ENCODE measurements at places on chromosomes 5 and 9. TPM values are rescaled to one million over a fixed set of nuclear protein-coding genes. Genes with fewer than 3 reads are reported as not detected.

The GNA14 gene
- under 0.01 TPM for total RNA-seq

The RAD23B gene
- 126 TPM for total RNA-seq

The REEP2 gene
- 12.4 TPM for total RNA-seq

The CAVIN4 gene
- total RNA-seq: 4.2 TPM

The ADRA1B gene
- 0.56 TPM for total RNA-seq

The NR5A1 gene
- not detected for total RNA-seq

The KIF27 gene
- 1.6 TPM for total RNA-seq

The FOXD4 gene
- total RNA-seq: not detected

The DOLPP1 gene
- 6.7 TPM for total RNA-seq

The FAF2 gene
- total RNA-seq: 50.3 TPM

The SEMA6A gene
- total RNA-seq: 0.36 TPM

The PCDHA2 gene
- total RNA-seq: not detected

The GARNL3 gene
- total RNA-seq: 5.0 TPM

DNA sequence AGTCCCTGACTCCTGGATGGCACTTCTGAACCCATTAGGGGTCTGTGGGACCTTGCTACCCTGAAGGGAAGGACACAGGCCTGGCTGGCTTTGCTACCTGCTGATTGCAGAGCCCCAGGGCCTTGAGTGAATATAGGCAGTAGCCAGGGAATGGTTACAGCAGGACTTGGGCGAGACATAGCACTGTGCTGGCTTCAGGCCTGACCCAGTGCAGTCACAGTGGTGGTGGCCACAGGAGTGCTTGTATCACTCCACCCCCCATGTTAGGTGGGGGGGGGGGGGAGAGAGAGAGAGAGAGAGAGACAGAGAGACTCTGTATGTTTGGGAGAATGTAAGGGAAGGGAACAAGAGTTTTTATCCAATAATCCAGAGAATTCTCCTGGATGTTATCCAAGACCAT, 439.3 kb upstream of the ZNF608 start:
- no peak for DNase-seq

DNA sequence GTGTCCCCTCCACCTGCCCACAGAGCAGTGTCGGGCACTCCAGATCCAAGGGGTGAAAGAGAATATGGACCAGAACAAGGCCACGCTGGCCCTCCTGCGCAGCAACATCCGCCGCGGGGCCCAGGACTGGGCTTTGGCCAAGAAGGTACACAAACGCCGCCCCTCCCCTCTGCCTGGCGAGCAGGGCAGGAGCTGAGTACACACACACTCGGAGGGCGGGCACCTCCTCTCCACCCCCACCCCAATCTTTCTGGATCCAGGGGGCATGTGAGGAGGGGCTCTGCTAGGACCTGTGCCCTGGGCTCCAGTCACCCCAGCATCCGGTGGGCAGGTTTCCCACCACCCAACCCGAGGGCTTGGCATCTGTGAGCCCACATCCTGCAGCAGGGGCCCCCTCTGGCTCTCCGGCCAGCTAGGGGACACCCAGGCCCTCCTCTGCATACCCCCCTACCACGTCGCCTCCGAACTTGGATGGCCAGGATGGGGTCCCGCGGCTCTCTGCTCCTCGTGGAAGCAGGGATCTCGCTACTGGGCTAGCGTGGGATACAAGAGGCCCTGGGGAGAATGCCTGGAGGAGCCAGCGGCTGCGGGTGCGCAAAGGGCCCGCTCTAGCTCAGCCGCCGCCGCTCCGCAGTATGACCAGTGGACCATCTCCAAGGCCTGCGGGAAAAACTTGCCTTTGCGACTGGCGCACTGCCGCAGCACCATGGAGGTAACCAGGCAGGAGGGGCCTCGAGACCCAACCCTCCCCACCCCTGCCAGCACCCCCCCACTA, 3.1 kb downstream of the CCDC183 start:
- DNase-seq: no peak

- no peak for DNase-seq
These were observed 165.8 kb upstream of the STK32A start for GRCh38 chr5:147068998-147069397.

DNA sequence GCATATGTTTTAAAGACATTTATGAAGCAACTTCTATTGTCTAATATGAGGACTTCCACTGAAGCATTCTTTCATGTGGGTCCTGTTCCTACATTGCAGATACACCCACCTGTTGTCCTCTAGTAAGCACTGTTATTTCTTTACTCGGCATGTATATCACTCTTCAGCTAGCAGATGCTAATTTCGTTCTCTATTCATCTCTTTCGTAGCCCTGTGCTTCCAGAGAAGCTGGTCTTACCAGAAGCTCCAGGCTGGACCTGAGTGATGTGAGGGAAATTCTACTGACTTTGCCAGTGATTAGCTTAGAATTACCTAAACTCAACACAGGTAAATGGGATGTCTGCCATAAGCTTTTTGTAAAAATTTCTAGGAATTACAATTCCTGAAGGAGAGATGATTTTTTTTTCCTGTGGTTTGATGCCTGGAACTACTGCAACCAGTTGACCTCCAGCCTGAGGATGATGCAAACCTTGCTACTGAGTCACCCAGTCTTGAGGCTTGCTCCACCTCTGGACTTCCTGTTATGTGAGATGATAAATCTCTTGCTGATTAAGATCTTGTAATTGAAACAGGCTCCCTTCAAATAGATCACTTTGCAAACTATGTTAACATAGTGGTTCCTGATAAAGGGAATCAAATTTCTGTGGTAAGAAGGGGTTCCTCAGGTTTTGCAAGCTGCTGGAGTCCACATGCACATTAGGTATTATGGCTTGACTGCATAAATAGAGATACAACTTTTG, 52.2 kb upstream of the SPINK5 start:
- peak; percentile 9 for DNase-seq

DNA sequence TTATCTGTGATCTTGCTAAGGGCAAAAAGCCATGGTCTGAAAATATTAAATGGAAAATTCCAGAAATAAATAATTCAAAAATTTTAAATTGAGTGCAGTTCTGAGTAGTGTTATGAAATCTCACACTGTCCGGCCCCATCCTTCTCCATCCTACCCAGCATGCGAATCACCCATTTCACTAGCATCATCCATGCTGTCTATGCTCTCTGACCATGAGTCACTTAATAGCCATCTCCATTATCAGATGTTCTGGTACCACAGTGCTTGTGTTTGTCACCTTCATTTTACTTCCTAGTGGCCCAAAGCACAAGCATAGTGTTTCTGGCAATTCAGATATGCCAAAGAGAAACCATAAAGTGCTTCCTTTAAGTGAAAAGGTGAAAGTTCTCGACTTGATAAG, 63.3 kb upstream of the SMC5 start:
- DNase-seq: peak; percentile 62

- DNase-seq: peak; percentile 58
These were observed 12.9 kb downstream of the TCF7 start for GRCh38 chr5:134127376-134127861.

GRCh38 chr5:160434022-160434531, 12.4 kb downstream of the PTTG1 start:
- no peak for DNase-seq

- no peak for DNase-seq
These were observed 93.0 kb downstream of the PCSK5 start for GRCh38 chr9:75983319-75984045.

DNA sequence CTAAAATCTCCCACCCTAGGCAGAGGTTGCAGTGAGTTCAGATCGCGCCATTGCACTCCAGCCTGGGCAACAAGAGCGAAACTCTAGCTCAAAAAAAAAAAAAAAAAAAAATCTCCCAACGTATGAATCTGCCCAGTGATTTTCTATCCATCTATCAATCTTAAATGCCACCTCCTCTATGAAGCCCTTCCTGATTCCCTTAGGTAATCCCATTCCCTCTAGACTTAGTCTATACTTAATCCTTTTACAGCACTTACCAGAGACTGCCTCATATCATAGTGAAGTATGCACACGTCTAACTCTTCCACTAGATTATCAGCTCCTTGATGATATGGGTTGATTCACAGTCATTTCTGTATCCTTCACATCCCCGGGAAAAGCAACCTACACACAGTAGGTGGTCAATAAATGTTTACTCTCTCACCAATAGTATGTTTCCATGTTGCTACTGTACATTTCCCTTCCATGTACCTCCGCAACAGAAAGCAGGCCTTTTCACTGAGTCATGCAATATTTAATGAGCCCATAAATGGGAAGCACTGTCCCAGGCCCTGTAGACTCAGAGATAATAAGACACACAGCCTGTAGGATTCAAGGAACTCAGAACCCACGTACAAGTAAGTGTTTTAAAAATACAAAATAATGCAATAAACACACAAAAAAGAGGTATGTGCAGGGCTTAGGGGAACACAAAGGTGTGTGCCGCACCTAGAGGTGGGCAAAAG, 1.2 kb downstream of the DROSHA start:
- no peak for DNase-seq

- DNase-seq: peak; percentile 69
These were observed 122.7 kb upstream of the LMX1B start for GRCh38 chr9:126490871-126491567.

DNA sequence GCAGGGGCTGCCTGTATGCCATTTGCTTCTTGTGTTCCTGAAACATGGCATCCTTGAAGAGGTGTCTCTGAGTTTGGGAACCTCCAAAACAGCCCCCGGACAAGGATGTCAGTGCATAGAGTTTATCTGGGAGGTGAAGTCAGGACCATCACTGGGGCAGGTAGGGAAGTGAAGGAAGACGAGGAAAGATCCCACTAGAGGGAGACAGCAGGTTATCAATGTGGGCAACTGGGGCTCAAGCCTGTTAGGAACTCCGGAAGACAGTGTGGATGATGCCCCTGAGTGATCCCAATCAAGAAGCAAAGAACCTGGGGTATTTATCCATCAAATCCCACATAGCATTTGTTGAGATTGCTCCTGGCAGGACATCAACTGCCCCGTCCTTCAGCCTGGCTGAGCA, 233.1 kb downstream of the AGTPBP1 start:
- no peak for DNase-seq

- DNase-seq: peak; percentile 68
These were observed 48.0 kb downstream of the IPO11 start for GRCh38 chr5:62460578-62460983.

GRCh38 chr5:111132731-111133435, 40.7 kb downstream of the WDR36 start:
- no peak for DNase-seq

DNA sequence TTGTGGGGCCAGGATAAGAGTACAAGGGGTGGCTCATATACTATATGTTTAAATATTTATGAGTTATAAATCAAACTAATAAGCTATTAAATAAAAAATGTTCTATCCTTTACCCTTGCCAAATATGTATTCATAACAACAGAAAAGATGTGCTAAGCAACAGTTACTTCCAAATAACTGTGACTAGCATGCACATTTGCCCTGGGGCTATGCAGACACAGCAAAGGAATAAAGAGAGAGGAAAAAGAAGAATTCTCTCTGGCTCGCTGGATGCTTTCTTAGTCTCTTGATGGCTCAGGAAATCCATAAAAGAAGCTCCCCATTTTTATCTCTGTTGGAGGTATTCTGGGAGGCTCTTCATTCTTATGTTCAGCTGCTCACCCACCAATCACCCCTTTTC, 182.4 kb upstream of the ATP10B start:
- no peak for DNase-seq

- no peak for DNase-seq
These were observed 304.7 kb upstream of the CLINT1 start for GRCh38 chr5:158163451-158164295.

DNA sequence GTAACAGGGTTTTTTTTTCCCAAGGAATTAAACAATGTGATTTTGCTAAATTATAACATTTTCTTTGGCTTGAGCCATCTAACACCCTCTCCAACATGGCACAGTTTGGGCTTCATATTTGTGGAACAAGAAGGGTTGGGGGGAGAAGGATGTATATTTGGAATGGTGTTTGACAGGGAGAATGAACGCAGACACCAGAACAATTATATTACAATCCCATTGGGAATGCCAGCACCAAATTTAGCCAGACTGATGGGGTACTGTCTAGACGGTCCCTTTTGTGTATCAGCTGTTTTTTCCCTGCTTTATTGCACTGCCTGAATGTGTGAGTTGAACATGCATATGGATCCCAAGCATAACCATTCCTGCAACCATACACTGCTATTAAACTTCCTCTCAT, 130.9 kb upstream of the TMEM161B start:
- DNase-seq: no peak

DNA sequence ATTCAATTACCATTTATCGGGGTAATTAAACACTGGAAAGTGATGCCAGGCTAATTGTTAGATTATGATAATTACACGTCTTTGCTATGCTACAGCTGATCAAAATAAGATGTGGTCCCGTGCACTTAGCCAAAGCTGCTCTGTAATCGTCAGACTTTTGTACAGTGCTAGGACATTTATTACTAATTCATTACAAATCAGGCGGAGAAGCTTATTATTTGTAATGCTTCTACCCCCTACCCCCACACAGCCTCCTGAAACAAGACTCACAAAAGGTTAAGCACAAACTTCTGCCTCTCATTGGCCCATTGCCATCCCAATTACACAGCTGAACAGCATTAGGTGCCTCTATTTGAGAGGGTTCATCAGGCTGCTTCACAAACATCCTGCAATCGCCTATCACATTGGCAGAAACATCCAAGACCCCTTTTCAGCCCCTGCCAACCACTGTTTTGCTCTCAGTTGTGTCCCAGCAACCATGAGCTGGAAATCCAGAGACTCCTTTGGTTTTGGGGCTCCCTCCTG, 232.7 kb downstream of the EFNA5 start:
- no peak for DNase-seq

DNA sequence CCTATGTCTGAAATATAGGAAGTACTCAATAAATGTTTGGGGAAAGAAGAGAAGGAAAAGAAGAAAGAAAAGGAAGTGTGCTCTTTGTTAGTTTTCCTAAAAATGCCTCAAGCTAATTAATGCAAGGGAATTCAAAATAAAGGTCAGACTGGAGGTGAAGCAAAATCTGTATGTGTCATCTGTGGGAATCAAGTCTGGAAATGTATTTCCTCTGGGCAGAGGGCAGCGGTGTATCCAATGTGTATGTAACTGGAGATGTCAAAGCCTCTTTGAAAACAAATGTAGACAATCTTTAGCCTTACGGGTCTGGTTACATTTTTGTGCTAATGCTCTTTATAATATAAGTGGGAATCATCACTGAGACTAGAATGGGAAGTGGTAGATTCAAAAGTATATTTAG, 471.4 kb downstream of the MAN2A1 start:
- no peak for DNase-seq

GRCh38 chr9:111897601-111898137, 1.1 kb downstream of the UGCG start:
- DNase-seq: no peak

- DNase-seq: no peak
These were observed 19.9 kb downstream of the GOLM1 start for GRCh38 chr9:86079421-86079831.

GRCh38 chr9:13952906-13953305, 361.0 kb downstream of the NFIB start:
- no peak for DNase-seq

GRCh38 chr5:56638061-56638621, 177.2 kb upstream of the MAP3K1 start:
- no peak for DNase-seq

GRCh38 chr5:71695071-71695470, 24.0 kb upstream of the CARTPT start:
- no peak for DNase-seq

- DNase-seq: peak; percentile 87
These were observed 295.7 kb upstream of the PTGER4 start for GRCh38 chr5:40383749-40384651.

- DNase-seq: peak; percentile 79
These were observed 152.8 kb downstream of the GAS1 start for GRCh38 chr9:86794391-86795046.
